ENCODE measurements at places on chromosomes 5 and 9.

GRCh38 chr5:10151656-10152055 lies 98.0 kb downstream of the ATPSCKMT start:
- no peak for DNase-seq

GRCh38 chr5:72234265-72234700 lies 85.8 kb downstream of the MRPS27 start:
- no peak for DNase-seq

GRCh38 chr9:89666950-89667349 lies 62.1 kb downstream of the GADD45G start:
- no peak for DNase-seq

DNA sequence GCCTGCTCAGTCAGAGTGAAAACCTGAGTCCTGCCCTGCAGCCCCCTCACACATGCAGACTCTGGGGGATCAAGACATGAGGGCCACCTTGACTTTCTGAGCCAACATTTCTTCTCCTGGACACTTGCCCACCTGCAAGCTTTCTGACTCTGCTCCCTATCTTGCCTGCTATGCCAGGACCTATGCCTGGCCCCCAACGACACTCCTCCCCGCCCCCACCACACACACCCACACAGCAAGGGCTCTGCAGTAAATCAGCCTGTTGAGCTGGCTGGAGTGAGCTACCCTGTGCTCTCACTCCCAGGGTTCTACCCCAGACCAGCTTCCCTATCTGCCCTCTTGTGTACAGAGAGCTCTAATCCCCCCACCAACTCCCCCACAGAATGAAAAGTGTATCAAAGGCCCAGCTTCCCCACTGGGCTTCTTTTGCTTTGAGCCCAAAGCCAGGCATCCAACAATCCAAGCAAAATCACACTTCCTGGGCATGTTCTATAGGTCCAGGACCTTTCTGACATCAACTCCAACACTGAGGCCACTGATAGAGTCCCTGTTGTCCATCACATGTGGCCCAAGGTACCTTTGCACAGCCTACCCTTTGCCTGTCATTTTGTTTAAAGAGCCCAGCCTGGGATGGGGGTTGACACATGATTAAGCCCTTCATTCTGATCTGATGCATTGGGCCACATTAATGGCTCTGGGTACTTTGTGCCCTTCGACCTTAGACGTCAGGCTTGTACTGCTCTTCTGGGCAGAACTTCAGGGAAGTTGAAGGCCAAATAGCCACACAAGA lies 7.2 kb downstream of the PDLIM4 start:
- no peak for DNase-seq

DNA sequence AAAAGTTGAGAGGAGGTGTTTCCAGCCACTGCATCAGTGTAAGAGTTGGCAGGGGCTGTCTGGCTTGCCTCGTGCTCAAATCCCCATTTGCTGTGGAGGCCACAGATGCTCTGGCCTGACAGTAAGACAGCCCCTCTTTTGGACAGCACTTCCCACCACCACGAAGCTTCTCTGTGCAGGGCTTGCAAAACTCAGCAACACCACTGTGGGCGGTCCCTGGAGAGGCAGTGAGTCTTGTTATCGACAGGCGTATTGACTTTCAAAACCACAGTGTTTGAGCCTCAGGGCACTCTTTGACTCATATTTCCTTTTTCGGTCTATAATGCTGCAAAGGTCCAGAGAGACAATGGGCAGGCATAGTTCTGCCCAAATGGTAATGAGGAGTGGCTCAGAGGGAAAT lies 539.5 kb downstream of the EBF1 start:
- DNase-seq = no peak

DNA sequence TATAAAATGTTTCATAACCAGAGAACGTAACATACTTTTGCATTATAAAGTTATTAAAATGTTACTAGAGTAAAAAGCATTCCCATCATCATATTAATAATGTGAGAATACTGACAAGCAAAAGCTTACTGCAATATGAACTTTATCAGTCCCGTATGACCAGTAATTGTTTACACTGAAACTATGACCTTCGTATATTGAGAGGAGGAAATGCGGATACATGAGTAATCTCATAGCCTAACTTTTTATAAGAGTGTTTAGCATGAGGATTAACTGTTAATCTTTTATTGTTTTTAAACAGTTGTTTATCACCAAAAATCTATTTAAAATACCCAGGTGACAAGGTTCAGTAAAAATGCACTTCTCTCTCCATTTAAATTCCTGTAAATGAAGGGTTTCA lies 272.4 kb downstream of the SLF1 start:
- DNase-seq = no peak

DNA sequence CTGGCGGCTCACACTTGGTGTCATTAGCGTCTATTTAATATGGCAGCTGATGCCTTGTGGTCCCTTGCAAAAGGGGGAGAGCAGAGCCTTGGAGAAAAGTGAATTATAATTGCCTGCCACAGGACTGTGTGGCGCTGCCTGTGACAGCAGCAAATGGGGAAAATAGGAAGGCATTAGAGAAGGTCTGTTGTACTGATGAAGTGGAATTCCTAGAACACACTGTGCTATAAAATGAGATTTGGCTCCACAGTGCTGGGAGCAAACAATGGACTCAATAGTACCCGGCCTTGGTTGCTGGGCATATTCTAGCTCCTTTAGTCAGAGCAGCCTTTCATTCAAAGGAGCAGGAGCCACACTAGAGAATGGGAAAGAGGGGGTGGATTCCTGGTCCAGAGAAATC lies 21.3 kb downstream of the SEMA6A start:
- DNase-seq = no peak

- DNase-seq = no peak
These were observed 192.1 kb upstream of the RGMB start for GRCh38 chr5:98581112-98581997.

DNA sequence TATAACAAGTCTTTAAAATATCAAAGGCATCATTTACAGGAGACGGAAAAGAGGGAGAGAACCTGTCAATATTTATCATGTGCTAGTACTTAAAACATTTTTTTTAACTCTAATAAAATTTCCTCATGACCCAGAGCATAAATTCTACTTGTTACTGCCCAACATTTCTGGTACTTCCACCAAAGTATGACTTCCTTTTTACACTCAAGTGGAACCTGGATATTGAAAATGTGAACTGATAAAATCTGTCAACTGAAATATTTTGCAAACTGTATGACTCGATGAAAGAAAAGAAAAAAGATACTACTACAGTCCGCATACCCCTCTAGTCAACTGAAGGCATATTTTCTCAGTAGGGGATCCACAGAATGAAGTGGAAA lies 37.1 kb downstream of the FAM13B start:
- DNase-seq = no peak

GRCh38 chr5:137666461-137666850 lies 69.4 kb downstream of the KLHL3 start:
- no peak for DNase-seq

DNA sequence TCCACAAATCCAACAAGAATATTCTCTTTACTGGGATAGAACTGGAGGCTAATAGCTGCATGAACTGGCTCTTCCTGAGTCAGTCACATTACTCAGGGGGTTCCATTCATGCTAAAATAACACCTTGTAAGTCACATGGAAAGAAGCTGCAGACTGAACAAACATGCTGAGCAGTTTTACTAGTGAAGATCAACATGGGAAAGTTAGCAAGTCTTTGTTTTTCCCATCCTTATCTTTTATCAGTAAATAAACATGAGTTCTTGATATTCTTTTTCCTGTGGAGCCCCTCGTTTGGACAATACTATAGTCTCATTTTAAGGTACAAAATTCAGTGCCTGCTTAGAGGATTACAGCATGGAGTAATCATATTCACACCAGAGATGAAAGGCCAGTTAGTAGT lies 43.7 kb upstream of the TEK start:
- no peak for DNase-seq

- no peak for DNase-seq
These were observed 487.5 kb upstream of the SGCD start for GRCh38 chr5:155839251-155840037.

DNA sequence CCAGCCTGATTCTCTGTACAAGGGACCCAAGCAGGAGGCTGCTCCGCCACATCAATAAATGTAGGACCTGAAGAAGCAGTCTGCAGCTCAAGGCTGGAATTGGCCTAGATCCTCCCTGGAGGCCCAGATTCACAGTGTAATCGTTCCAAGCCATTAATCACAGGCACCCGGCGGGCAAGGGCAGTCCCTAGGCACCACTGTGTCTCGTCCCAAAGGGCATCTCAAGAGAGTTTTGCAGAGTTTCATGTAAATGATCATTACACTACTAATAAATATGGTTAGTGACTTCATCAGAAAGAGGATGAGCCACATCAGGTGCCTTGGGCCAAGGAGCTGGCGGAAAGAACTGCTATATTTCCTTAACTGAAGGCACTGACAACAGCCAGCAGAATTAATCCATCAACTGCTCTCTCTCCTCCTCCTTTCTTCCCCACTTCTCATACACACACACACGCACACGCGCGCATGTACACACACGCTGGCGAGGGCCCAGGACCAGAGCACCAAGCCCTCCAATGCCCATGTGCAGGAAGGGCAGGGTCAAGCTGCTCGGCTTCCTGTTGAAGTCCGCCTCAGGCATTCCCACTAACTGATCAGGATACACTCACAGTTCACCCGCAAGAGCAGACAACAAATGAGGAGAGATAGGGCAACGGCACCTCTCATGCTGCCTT lies 33.9 kb downstream of the GNAQ start:
- no peak for DNase-seq

GRCh38 chr9:113516840-113517577 lies 53.5 kb downstream of the RGS3 start:
- DNase-seq = no peak

DNA sequence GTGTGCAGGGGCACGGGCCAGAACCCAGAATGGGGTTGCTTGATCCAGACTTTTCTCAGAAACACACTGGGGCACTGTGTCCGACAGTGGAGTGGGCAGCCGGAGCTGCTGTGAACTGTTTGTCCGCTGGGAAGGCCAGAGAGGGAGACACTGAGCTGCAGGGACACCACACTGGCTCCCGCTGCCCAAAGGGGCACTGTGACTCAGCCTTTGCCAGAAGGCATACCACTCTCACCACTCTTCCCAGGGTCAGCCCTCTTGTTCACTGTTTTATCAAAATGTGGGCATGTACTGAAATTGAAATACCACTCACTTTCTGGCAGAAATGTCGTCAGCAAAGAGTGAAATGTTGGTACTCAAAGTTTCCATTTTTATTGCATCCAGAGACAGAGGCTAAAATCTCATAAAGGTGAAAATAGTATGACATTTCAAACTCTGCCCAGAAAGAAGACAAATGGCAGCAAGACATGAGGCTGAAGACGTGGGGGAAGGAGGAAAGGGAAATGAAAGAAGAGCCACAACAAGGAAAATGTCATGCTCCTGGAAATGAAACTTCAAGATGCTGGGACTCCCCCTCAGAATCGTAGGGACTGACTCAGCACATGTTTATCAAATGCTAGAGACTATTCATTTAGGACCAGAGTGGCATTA lies 4.5 kb upstream of the IL7R start:
- no peak for DNase-seq

- no peak for DNase-seq
These were observed 267.6 kb downstream of the SPOCK1 start for GRCh38 chr5:137231540-137231939.

- no peak for DNase-seq
These were observed 183.9 kb upstream of the DMAC1 start for GRCh38 chr9:7983490-7983889.

- DNase-seq = no peak
These were observed 55.3 kb downstream of the BARX1 start for GRCh38 chr9:93899609-93900435.

- no peak for DNase-seq
These were observed 630.6 kb upstream of the SGCD start for GRCh38 chr5:155696362-155696761.

DNA sequence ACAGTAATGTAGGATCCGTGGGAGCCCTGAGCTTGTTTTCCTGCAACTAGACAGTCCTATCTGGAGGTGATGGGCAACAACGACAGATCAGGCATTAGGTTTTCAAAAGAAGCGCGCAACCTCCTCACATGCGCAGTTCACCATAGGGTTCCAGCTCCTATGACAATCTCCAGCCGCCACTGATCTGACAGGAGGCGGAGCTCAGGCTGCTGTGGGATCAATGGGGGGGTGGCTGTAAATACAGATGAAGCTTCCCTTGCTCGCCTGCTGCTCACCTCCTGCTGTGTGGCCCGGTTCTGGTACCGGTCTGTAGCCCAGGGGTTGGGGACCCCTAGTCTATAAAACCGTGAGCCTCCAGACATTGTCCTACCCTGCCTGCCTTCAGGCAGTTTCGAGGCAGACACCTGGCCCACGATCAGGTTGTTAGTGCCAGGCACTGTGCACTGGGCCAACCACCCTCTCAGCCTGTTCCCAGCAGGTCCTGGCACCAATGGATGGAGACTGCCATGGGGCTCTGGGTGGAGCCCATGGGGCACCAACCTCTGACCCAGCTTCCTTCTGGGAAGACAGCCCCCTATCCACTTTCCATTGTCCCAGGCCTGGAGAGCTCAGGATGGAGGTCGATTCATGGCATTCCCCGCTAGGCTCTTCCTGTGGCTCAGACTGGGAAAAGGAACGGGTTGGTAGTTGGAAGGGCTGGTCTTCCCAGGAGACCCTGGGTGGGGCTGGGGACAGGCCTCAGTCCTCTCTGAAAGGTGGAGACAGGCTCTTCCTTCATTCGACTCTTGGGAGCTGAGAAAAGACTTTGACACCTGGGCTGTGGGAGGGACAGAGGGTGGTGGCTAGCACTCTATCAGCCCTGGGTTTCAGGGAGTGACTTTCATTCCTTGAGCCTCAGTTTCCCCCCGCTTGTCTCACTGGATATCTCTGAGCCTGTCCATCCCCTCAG lies 1.7 kb downstream of the ENDOG start:
- no peak for DNase-seq

DNA sequence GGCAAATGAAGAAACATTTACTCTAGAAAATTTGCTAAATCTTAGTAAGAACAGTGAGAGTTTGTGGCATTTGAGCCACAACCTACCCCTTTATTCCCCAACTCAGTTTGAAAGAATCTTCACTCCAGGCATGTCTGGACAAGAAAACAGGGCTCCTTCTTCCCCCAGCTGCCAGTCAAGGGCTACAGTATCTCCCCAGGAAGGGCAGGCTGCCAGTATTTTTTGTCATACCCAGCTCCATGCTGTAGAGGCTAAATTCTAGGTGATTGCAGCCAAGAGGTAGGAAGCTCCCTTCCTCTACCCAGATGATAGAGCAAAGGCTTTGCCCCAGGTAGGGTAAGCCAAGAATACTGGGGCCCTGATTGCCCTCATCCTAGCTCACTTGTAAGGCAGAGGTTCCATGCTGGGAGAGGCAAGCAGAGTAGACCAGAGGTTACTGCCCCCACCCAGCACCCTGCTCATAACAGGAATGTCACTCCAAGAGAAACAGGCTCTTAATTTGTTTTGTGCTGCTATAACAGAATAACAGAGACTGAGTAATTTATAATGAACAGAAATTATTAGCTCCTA lies 20.0 kb upstream of the GRPEL2 start:
- no peak for DNase-seq

- DNase-seq = no peak
These were observed 76.1 kb upstream of the SAP30L start for GRCh38 chr5:154369682-154370081.

DNA sequence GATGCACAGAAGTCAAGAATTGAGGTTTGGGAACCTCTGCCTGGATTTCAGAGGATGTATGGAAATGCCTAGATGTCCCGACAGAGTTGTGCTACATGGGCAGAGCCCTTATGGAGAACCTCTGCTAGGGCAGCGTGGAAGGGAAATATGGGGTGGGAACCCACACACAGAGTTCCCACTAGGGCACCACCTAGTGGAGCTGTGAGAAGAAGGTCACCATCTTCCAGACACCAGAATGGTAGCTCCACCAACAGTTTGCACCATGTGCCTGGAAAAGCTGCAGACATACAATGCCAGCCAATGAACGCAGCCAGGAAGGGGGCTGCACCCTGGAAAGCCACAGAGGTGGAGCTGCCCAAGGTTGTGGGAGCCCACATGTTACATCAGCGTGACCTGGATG lies 104.5 kb downstream of the STK32A start:
- DNase-seq = no peak

GRCh38 chr5:146628950-146629349 lies 113.0 kb upstream of the GPR151 start:
- no peak for DNase-seq

Data from right renal pelvis (tissue), 4 donors.